NCI-H226 (cell line): ENCODE measurements at places on chromosomes 5 and 9.
A peak's percentile ranks its signal among the peaks of the same experiment; 100 is the strongest.

- no peak for DNase-seq
Observed at GRCh38 chr5:117955831-117956230, 1032.5 kb downstream of the DTWD2 start.

GRCh38 chr9:104895572-104895971 lies 32.4 kb downstream of the ABCA1 start:
- DNase-seq, result peak; percentile 77

- no peak for DNase-seq
Observed at GRCh38 chr9:81628897-81629296, 60.5 kb downstream of the TLE1 start.

DNA sequence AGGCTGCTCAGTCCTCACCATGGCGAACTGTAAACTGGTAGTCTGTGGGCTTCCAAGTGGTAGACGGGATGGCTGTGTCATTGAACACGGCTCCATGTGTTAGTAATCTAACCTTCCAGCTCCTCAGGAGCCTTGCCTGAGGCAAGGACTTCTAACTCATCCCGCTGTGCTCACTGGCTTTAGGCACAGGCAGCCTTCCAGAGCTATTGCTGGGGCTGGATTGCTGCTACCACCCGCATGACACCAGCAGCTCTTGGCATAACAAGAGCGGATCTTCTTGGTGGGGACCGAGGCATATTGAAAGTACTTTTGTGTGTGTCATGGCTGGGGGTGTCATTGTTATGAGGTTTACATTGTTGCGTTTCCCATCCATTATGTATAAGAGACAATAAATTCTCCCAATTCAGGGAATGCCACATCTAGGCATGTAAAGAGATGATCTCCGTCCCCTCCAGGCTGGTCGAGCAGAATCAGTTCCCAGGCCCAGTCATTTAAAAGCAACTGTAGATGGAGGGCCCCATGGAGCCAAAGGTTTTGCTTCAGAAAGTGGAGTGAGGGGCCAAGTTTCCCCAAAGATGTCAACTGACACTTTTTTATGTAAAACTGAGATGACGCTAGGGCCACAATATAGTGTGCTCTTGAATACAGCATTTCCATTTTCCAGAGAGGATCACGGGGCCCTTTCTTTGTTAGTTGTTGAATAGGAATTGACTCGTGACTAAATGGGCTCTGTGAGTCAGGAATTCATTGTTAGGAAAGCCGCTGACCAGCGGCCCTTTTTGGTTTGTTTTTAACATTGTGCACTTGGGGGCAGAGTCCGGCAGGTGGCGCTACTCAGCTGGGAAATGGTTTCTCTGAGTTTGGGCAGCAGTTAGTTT lies 759.5 kb downstream of the TAF11L14 start:
- peak; percentile 9 for DNase-seq

DNA sequence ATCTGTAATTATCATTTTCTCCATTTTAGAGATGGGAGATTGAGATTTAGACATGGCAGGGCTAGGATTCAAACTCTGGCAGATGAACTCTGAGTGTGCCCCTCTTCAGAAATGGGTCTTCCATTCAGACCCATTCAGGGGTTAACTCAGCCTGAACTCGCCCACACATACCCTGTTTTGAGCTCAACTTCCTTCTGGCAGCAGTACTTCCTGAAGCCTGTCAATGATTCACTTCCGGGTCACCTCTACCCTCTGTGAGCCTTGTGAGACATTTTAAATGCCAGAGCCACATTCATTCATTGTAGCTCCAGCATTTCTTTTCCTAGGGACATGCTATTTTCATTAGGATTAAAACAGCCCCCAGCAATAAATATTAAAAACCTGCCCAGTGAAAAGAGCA lies 209.3 kb upstream of the SLC24A2 start:
- no peak for DNase-seq

- DNase-seq, result no peak
Observed at GRCh38 chr9:126062158-126062886, 264.3 kb upstream of the MVB12B start.

DNA sequence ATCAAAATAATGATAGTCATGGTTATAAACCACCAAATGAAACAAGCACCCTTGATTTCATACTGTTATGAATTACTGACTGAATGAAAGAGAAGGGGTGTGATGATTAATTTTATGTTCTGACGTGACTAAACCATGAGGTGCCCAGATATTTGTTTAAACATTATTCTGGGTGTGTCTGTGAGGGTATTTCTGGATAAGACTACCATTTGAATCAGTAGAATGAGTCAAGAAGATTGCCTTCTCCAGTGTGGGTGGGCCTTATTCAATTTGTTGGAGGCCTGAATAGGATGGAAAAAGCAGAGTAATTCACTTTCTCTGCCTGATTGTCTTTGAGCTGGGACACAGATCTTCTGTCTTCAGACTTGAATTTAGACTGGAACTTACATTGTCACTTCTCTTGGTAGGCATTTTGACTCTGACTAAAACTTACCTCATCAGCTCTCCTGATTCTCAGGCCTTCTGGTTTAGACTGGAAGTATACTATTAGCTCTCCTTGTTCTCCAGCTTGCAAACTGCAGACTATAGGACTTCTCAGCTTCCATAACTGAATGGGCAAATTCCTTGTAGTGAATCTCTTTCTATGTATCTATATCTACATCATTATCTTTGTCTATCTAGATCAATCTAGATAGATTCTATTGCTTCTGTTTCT lies 321.9 kb upstream of the TARS1 start:
- DNase-seq, result no peak

DNA sequence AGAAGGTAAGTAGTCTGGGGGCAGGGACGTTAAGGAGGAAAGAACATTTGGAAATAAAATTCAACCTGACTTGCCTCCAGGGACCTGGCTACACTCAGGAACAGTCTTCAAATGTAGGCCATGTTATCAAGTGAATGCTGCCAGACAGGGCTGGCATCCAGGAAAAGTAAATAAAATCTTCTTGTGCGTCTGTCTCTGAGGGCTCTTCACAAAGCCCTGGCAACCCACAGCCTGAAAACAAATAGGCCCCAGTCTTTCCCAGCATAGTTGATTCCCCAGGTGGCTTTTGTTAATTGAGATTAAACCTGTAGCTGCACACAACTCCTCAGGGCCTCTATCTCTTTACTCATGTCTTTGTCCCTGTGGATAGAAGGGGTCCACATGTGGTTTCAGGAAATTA lies 55.4 kb downstream of the STK32A start:
- no peak for DNase-seq
